ENCODE measurements at places on chromosomes 7 and 10.

- DNase-seq = no peak
These were observed 20.8 kb downstream of the RALA start for GRCh38 chr7:39644170-39644569.

DNA sequence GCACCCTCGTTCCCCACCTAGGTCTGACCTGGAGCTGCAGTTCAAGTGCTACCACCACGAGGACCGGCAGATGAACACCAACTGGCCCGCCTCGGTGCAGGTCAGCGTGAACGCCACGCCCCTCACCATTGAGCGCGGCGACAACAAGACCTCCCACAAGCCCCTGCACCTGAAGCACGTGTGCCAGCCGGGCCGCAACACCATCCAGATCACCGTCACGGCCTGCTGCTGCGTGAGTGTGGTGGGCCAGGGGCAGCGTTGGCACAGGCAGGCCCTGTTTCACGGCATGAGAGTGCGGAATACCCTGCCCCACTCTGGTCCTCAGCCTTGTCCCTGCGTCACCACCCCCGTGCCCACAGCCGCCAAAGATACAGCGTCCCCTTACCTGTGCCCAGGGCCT is 46.6 kb upstream of the PPIF start:
- no peak for DNase-seq

- DNase-seq = no peak
These were observed 80.8 kb upstream of the PRSS1 start for GRCh38 chr7:142668495-142668894.

- no peak for DNase-seq
These were observed 80.0 kb downstream of the C7orf25 start for GRCh38 chr7:42831718-42832522.

- DNase-seq = no peak
These were observed 102.0 kb downstream of the HIF1AN start for GRCh38 chr10:100637785-100638184.

GRCh38 chr7:4135301-4135700 is 546.8 kb upstream of the FOXK1 start:
- no peak for DNase-seq

DNA sequence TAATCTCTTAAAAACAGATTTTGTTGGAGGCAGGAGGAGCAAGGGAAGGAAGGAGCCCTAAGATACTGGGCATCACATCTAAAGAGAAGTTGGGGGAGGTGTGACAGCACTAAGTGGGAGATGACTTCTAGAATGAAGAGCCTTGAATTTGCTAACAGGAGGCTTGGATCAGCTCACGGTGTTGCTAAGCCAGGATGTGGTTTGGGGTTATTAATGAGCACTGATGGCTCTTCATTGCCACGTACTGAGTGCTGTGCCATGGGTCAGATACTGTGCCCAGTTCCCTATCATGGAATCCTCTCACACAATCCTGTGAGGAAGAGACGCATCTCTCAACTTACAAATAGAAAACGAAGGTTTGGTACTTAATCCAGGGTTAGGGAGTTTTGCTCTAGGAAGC is 78.5 kb downstream of the C7orf25 start:
- no peak for DNase-seq

- no peak for DNase-seq
These were observed 94.5 kb downstream of the PPP1R3A start for GRCh38 chr7:113824117-113824823.

DNA sequence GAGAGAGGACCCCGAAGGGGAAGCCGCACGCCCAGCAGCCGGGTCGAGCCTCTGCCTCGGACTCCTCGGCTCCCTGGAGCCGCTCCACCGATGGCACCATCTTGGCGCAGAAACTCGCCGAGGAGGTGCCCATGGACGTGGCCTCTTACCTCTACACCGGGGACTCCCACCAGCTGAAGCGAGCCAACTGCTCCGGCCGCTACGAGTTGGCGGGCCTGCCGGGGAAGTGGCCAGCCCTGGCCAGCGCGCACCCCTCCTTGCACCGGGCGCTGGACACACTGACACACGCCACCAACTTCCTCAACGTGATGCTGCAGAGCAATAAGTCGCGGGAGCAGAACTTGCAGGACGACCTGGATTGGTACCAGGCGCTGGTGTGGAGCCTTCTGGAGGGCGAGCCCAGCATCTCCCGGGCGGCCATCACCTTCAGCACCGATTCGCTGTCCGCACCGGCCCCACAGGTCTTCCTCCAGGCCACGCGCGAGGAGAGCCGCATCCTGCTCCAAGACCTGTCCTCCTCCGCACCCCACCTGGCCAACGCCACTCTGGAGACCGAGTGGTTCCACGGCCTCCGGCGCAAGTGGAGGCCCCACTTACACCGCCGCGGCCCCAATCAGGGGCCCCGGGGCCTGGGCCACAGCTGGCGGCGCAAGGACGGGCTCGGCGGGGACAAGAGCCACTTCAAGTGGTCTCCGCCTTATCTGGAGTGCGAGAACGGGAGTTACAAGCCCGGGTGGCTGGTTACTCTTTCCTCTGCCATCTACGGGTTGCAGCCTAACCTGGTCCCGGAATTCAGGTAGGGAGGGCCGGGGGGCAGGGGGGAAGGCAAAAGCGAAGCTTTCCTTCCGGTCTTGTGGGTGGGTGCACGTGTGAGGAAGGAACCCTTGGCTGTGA is 973 bp downstream of the GPR158 start:
- DNase-seq = no peak

- DNase-seq = no peak
These were observed 34.4 kb downstream of the ZMIZ1 start for GRCh38 chr10:79103129-79103528.

DNA sequence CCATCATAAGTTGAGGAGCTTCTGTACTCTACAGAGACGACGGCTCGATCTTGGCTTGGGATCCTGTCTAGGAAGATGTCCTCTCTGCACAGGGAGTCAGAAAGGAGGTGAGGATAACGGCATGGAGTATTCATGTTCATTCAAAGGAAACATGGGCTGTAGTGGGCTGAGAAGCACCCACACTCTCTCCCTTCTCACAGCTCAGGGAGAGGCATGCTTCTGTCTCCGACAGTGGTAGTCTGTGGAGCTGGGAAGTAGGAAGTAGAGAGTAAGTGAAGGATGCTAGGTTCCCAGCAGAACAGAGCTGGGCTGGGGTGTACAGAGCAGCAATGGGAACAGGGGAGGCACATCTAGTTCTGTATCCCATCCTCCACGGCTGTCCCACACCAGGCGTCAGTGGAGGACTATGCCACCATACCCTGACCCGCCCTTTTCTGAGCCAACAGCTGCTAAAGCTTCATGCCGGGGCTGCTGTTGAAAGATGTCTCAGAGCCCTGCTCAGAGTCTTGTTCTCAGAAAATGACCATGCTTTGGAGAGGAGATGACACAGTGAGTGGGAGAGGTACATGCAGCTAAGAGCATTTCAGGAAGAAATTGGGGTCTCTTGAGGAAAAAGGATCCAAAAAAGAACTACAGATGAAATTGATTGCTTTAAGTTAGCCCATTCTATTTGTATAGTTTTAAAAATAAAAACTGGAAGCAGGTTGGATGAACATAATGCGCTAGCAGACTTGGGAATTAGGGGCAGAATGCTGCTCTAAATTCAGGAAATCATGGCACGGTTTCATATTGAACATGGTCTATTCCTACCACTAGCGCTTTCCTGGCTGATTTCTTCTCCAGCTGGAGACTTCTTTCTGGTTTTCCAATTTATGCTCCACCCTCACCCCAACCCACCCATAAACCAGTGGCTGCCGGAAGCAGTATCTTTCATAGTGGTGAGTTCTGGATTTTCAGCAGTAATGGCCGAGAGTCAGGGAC is 138.6 kb downstream of the CHN2 start:
- DNase-seq = no peak

- DNase-seq = peak; percentile 9
These were observed 58.7 kb upstream of the PRPS1L1 start for GRCh38 chr7:18086165-18087025.

DNA sequence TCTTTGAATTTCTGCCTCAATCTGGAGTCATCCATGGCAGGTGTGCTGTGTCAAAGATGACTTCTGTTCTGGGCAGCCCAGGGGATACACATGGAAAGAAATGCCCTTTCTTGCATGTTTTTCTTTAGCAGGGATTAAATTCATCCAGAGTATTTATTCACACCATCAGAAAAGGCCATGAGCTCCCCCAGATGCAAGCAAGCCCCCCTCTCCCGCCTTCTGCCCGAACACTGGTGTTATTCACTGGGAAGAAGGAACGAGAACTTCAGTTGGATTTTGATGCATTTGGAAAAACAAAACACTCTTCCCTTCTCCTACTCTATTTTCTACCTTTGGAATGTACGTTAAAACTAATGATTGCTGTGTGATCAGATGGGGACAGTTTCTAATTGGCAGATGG is 1.4 kb downstream of the PLPP4 start:
- DNase-seq = no peak

DNA sequence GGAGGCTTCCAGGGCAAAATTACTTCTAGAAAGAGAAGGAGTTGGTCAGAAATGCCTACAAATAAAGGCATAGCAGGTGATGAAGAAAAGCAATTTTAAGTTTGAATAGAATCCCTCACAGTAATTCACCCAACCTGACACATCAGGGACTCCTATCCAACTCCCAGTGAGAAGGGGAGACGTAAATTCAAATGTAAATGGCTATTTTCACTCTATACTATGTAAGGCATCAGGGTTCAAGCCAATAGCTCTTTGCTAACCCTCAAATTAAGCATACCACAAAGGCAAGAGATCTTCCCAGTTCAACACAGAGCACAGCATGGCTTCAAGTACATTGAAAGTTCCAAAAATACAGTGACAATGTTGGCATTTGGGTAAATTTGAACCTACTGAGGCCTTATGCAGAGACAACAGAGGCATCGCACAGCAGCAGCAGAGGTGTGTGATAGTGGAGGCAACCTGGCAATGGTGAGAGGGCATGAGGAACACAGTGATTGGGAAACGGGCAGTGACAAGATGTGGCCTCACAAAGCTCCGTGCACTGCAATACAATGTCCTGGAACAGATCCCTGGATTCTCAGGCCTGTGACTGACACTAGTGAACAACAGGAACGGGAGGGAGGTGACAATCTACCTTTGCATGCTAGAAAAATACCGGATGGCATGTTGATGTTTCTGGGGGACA is 95.7 kb downstream of the VSTM2A start:
- no peak for DNase-seq

DNA sequence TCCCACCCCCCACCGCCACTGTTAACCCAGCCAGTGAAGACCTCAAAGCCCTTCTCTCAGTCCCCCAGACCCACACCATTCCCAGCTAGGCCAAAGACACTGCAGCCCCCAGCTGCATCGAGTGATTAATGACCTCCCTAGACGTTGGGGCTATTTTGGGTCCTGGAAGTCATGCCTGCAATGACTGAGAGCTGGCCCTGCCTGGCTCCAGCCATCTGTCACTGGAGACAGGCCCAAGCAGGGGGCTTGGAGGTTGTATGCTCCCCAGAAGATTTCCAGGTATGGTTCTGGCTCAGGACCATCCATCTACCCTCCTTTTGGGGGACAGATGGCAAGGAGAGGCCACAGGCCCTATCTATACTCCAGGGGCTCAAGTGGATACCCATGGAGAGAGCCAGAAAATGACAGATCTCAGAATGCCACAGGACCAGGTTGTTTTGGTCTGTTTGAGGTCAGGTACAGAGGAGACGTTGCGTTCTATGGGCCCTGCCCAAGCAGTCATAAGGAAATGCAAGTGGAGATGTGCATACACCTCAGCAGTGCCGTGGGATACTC is 5.1 kb downstream of the KCNIP2 start:
- no peak for DNase-seq

- no peak for DNase-seq
These were observed 7.8 kb upstream of the ATOH7 start for GRCh38 chr10:68239596-68240150.

DNA sequence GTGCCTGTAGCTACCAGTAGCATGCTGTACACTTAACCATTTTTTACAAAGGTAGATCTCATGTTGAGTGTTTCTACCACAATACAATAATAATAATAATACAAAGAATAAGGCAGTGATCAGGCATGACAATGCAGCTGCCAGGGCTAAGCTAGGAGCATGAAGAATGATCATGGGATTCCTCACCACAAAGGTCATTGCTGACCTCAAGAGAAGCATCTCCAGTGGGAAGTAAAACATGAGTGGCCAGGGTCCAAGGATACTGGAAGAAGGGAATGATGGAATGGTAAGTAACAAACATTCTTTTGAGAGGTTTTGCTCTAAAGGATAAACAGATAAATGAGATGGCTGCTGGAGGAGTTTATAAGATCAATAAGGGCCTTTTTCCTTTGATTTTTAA is 591.1 kb downstream of the TNS3 start:
- DNase-seq = no peak

- DNase-seq = no peak
These were observed 96.3 kb upstream of the PRR15 start for GRCh38 chr7:29467193-29467926.

GRCh38 chr10:116796910-116797513 is 52.3 kb upstream of the ENO4 start:
- peak; percentile 62 for DNase-seq

All from GM19239 (cell line).